GM23338 (cell line): ENCODE measurements at places on chromosomes 16 and 17.

GRCh38 chr17:30372755-30373154 lies 6.0 kb upstream of the CPD start:
- DNase-seq = peak; percentile 50

- DNase-seq = no peak
These were observed 24.5 kb upstream of the MTMR4 start for GRCh38 chr17:58538811-58539409.

DNA sequence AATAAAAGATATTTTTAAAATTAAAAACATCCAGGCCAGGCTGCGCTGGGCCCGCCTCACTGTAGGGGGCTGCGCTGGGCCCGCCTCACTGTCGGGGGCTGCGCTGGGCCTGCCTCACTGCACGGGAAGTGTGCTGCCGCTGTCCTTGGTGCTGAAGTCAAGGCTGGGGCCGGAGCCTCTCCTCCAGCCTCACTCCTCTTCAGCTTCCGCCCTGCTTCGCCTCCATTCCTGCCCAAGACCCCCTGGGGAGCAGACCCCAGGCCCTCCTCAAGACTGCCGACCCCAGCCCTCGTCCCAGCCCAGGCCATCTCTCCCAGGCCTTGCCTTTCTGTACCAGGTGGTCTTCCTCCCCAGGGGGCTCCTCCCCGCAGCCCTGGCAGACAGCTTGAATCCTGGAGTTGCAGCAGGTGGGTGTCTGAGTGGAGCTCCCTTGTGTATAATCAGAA lies 26.2 kb downstream of the ENDOV start:
- peak; percentile 89 for DNase-seq

GRCh38 chr16:69309316-69309715 lies 1.8 kb upstream of the VPS4A start:
- peak; percentile 35 for DNase-seq

- DNase-seq = no peak
These were observed 23.4 kb upstream of the METRNL start for GRCh38 chr17:83055911-83056582.

DNA sequence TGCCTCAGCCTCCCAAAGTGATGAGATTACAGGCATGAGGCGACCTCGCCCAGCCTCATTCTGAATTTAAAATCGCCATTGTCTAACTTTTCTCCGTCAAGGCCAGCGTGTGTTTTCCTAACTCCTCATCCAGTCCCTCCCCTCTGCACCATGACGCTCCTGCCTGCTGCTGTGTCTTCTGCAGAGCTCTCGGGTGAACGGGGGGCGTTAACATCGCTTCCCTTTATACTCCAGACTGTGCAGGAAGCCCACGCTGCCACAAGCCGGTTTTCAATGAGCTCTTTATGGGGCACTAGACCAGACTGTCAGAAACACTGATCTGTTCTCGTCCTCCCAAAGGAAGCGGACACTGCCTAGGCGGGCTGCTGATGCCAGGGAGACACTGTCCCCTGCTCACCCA lies 13.2 kb downstream of the AANAT start:
- DNase-seq = no peak

- no peak for DNase-seq
These were observed 72.1 kb downstream of the RPTOR start for GRCh38 chr17:80616705-80617104.

DNA sequence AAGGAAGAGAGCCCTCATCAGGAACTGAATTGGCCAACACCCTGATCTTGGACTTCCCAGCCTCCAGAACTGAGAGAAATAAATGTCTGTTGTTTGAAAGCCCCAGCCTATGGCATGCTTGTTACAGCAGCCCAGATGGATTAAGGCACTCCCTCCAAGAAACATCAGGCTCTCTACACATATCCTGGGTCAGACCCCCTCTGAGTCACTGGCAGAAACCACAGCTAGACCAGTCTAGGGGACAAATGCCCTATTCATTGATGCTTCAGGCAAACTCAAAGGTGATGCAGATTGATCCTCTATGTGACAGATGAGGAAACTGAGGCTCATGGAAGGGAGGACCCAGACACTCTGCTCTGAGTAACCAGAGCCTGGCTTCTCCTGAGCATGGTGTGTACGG lies 116.8 kb downstream of the WSCD1 start:
- no peak for DNase-seq

DNA sequence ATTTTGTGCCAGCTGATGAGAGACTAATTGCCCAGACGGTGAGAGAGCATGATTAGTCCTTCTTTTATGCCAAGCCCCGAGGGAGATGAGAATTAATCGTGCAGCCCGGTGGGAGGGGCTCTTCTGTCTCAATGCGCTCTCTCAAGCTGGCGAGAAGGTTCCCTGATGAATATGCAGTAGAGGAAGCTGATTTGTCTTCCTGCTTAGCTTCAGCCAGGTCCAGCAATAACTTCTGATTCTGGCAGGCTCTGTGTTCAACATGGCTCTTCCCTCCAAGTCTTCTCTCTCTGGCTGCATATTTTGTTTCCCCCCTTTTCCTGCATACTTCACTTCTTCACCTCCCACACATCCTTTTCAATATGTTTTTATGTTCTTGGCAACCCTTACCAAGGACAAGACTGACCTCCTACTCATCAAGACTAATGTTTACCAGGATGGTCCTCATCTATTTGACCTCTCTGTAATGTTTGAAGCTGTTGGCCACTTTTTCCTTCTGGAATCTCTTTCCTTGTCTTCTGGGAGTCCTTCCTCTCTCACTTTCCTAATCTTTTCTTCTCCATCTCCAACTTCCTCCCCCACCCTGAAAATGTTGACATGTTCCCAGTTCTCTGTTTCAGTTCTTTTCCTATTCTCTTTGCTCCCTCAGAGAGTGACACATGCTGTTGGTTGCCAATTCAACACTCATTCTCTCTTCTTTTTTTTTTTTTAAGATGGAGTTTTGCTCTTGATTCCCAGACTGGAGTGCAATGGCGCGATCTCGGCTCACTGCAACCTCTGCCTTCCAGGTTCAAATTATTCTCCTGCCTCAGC lies 33.1 kb downstream of the ARL4D start:
- DNase-seq = peak; percentile 19

DNA sequence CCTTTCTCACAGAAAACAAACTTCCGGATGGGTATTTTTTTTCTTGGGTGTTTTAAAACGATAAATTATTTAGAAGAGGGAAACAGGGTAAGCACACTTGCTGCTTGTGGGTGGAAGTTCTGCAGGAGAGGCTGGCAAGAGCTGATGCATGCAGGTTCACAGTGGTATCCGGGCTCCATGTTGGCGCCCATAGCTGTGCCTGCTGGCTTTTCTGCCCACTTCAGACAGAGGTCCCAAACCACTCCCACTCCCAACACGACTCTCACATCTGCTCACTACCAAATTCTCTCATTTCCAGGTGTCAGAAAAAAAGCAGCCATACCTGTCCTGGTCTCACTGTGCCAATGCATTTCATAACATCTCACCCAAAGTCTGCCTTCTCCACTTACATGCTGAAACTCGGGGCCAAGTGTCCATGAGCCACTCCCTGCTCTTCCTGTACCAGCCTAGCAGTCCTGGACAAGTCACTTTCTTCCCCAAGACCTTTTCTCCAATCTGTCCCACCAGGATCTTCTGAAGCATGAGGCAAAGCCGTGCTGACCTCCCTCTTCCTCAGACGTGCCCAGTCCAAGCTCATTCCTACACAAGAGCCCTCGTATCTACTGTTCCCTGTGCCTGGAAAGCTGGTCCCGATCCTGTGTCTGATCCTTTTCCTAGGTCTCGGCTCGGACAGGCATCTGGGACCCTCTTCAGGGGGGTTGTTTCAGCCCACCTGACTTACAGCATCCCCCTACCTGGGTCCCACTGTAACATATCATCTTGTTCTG lies 1.5 kb downstream of the CD300LF start:
- no peak for DNase-seq

GRCh38 chr17:50735287-50735686 lies 15.9 kb downstream of the LUC7L3 start:
- no peak for DNase-seq

DNA sequence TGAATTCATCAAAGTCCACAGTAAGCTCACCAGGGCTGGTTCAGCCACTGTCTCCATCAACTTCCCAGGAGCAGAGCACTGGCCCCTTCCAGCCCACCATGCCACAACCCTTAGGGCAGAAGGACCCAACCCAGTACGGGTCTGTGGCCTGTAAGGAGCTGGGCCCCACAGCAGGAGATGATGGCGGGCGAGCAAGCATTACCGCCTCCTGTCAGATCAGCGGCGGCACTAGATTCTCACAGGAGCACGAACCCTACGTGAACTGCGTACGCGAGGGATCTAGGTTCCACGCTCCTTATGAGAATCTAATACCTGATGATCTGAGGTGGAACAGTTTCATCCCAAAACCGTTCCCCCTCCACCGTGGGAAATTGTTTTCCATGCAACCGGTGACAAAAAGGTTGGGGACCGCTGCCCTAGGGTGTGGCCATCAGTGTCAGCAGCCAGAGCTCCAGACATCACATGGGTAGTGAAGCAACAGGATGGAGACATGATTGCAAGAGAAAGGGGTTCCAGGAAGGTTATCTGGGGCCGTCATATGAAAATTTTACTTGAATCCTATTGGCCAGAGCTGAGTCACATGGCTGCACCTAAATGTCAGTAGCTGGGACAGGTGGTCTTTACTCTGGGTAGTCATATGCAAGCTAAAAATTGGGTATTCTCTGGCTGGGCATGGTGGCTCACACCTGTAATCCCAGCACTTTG lies 12.4 kb upstream of the SLC25A19 start:
- DNase-seq = no peak

- no peak for DNase-seq
These were observed 72.7 kb downstream of the SOX9 start for GRCh38 chr17:72193391-72194106.

DNA sequence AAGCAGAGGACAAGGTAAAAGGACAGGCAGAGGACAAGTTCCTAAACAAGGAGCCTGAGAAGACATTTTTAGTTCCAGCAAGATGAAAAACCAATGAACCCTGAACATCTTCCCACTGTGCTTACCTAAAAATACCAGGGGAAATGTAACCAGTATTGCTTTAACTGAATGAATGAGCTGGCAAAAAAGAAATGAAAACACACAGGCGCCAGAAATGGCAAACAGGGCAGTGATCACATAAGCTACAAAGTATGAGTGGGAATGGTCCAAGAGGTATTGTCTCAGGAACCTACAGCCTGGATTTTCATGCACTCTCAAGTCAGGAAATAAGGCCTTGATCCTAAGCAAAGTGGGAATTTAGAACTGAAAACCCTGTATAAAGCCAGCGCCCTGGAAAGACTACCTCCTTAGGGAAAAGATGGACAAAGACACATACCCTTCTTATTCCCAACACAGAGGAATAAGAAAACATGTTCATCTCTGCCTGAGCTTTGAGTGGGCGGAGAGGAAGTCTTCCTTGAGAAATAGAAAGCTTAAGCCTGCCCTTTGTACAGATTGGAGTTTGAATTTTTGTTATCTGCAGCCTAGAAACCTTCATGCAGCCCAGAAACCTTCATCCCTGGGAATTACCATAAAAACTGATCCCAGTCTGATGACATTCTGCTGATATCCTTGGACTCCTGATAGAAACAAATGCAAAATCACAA lies 2.1 kb downstream of the CMTM2 start:
- no peak for DNase-seq

DNA sequence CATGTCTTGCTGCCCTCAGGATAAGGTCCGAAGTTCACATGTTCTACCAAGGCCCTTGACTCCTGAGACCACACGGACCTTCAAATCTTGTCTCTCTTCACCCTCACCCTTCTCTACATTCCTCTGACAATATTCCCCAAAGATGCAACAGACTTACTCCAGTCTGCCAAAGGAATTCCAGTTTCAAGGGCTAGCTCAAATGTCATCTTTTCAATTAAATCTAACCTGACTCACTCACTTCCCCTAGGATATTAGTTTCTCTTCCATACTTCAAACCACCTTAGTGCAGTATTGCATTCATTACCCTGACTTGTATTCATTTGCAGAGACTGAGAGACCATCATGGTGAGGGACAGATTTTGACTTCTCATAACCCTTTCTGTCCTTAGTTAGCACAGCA lies 59.6 kb upstream of the ADCY9 start:
- no peak for DNase-seq

DNA sequence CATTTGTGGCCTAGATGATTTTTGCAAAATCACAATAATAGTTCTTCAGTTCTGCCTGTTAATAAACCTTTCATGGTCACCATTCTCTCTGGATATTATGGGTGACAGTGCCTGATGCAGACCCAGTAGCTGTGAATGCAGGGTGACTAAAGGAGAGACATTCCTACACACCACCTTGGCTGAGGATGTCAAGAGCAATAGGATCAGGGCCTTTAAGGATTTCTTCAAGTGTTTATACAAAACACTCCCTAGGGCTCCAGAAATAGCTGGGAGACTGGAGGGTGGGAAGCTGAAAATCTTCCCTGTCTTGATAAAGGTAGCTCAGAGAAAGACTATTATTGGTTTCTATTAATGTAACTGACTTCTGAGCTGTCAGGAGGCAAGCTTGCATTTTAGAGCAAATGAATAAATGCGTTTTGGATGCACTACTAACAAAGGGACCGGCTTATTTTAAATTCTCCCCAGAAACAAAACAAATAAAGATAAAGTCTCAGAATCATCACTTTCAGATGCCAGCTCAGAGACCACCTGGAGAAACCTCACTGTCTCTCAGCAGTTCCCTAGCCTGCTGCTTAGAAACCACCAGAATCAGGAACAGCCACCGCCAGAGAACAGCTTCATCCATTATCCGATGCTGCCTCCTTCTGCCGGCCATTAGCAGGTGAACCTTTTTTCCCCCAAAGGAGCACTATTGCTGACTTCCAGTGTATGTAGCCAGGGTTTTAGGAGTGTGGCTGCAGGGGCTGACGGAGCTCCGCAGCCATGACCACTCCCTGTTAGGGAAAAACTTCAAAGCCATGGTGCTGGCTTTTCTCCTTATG lies 171.4 kb upstream of the DYNLRB2 start:
- peak; percentile 70 for DNase-seq
